Activated CD4-positive, alpha-beta memory T cell treated with anti-CD3 and anti-CD28 coated beads, Interleukin-2, amount 10 ng/mL, durations not matched to agents 7 days and 5 days (primary cell): ENCODE measurements at places on chromosomes 7 and 10.
A peak's percentile ranks its signal among the peaks of the same experiment; 100 is the strongest.

DNA sequence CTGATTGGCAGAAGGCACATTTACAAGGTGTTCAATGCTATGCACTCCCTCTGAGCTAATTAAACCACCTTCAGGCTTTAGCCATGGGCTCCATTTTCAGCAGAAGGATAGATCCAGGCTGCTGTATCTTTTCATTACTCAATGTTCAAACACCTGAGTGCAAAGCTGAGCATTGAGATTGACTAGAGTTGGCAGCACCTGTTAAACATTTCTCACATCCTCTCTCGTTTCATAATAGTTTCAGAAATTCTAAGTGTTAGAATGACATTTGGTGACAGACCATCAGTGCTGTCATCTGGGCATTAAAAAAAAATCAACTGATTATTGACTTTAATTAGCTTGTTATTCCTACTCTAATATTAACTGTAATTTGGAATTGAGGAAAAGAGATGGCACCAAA is 187.1 kb upstream of the SEMA3E start:
- DNase-seq: no peak

DNA sequence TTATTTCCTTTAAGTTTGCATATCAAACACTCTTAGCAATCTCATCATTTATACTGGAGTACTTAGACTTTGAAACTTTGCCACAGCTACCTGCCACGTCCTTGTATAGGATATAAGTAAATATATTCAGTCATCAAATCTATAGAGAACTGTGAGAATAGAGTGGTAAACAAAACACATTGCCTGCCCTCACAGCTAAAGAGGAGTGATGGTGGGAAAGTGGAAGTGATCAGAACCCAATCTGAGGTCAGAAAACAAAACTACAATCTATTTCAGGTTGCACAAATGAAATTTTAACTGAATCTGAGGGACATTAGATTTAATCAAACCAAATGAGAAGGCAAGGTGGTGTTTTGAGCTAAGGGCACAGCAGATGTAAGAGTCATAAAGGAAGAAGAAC is 74.8 kb downstream of the ZEB1 start:
- DNase-seq: no peak

GRCh38 chr7:14934839-14935238 is 32.3 kb upstream of the DGKB start:
- DNase-seq: no peak

DNA sequence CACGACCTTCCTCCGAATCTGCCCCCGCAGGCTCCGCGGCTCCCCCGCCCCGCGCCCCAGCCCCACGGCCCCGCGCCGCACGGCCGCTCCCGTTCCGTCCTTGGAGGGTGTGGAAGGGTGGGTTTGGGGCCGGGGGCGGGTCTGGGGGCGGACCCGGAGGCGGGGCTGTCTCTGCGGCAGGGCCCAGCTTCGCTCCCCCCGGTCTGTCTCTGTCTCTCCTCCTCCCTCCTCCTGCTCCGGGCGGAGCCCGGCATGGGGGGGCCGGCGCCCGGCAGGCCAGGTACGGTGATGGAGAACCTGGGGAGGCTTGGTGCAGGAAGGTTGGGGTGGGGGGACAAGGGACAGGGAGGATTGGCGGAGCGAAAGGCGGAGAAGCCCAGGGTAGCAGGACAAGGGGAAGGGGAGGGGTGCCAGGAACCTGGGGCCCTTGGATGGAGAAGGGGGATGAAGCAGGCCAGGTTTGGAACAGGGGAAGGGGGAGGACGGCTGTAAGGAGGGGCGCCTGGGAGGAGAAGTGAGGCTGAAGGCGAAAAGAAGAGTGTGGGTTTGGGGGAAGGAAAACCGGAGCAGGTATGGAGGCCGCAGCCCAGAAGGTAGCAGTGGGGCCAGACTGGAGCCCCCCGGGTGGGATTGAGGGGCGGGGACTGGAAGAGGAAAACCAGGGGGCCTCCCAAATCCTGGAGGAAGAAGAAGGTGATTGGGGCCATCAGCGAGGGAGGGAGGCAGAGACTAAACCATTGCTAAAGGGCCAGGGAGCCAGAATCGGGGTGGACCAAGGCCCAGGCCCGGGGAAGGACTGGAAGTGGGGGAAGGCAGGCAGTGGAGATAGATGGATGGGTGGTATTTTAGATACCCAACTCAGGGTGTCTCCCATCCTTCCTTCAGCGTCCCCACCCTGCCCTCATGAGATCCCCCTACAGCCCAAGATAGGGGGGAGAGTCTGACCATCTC is at the start of gene NYAP1:
NYAP1 (plus strand) TSS at position 206 of the 951 bp plus-strand sequence. CDS start 1,385 bp downstream, outside the sequence.
- DNase-seq: no peak

DNA sequence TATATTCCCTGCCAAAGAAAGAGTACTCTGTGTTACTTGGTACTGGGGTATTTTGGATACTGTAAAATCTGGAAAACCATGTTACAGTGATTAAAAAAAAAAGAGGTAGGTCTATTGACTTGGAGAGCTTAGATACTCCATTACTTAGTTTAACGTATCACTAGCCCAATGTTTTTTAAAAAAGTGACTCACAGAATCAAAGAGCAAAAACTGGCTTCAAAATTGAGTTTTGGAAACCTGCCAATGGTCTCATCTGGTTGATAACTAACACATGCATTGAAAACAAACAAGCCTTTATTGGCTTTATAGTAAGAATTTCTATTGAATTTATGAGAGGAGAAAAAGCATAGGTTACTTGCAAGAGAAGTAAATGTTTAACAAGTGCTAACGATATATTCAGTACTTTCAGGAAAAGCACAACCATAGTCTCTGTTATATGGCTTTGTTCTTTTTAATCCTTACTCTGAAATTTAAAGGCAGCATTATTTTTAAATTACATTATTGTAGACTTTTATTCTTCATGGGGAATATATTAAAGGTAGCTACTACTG is 563.3 kb upstream of the SORCS1 start:
- DNase-seq: no peak

- DNase-seq: no peak
These were observed 6.4 kb downstream of the NEBL start for GRCh38 chr10:20890491-20891337.

- DNase-seq: no peak
These were observed 27.8 kb downstream of the CDHR3 start for GRCh38 chr7:105990727-105991453.

- no peak for DNase-seq
These were observed 37.0 kb upstream of the ATRNL1 start for GRCh38 chr10:115056186-115056585.

DNA sequence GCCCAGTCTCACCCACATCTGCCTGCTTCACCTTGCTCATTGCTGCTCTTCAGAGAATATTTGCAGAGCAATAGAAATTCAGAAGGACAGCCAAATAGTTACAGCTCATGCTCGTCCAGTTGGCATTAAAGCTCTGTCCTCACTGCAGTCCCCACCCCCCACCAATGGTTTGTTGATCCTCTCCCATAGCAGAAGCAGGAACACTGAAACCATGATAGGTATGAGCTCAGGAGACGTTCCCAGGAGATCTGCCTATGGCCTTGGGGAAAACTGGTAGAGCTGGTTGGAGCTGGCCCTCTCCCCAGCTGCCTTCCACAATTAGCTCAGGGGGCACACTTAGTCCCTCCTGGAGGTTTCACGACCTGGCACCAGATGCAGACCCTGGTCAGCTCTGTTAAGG is 68.6 kb upstream of the KMT2C start:
- DNase-seq: no peak

DNA sequence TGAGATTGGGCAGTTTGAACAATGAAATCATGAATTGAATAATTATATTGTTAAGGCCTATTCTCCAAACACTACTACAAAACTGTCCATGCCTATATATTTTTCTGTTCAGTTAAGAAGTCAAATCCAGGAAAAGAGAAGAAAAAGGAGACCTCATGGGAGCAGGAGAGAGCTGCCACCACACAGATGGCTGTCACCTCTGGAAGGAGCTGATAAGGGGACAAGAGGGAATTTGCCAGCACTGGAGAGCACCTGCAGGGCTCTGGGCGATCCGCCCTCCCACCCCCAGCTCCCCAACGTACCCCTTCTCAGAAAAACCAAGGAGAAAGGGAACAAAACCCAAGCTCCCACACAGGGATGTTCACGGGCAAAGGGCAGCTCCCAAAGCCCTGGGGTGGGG is 227.8 kb downstream of the TNS3 start:
- no peak for DNase-seq

DNA sequence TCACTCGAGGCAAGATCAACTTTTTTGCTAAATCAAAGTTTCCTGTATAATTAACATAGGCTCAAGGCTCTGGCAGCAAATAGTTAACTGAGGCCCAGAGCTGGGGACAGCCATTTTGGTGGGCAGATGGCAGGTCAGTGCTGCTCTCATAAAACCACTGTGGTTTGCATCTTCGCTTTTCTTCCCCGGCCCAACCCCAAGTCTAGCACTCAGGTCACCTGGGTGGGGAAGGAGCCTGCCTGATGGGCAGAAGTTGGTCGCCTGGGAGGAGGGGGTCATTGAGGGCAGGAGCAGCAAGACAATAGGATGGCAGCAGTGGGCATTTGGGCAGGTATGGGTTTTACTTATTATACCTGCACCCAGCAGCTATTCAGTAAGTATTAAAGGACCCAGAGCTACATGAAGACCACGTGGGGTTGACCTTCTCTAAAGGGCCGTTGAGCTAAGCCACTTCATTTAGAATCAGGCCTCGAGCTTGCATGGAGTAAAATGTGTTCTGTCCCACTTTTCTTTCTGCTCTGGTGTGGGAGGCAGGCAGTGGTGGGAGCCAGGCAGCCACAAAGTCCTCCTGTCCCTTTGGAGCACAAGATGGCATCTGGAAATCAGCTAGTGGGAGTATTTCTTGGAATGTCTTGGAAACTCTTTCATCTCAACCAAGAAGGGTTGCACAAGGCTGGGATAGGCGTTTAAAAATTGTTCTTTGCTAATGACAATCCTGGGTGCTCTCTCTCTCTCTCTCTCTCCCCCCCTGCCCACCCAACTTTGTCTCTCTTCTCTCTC is 133.4 kb downstream of the SPAG6 start:
- DNase-seq: no peak

DNA sequence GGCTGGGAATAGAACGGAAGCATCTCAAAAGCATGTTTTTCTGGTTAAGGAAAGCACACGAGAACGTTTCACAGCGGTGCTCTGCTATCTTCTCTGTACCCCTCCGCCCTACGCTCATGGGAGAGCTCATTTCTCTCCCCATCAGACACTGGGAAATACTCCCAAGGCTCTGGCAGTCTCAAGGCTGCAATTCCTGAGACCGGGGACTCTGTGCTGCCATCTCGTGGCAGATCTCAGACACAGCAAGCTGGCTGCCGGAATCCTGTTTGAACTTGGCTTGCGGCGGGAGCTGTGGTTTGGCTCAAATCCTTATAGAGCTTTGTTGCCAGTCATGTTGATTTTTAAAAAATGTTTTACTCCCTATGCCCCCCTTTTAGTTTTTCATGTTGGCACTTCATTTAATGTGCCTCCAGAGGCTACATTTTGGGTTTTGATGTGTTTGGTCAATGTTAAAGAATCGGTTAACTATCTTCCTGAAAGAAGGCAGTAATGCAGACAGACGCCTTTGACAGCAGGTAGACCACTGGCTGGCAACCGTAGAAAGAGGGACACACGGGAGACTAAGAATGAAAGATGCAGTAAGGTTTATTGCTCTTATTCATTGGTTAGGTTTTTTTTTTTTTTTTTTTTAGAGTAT is 27.6 kb downstream of the BMPER start:
- DNase-seq: peak; percentile 62

- no peak for DNase-seq
These were observed 43.4 kb downstream of the GRID2IP start for GRCh38 chr7:6507906-6508305.
